ENCODE measurements at places on chromosomes 1 and 21. TPM values are rescaled to one million over a fixed set of nuclear protein-coding genes. Genes with fewer than 3 reads are reported as not detected.

SRSF10 gene
- 80.0 TPM for total RNA-seq

GPR157 gene
- total RNA-seq = 1.9 TPM

GUCA2A gene
- not detected for total RNA-seq

SERPINC1 gene
- total RNA-seq = not detected

MAP3K21 gene
- 2.6 TPM for total RNA-seq

TNFSF4 gene
- total RNA-seq = 0.21 TPM

Measured in H4 (cell line).